GM12892 (cell line): ENCODE measurements at places on chromosomes 1 and 21.

GRCh38 chr1:9929431-9930385 is 13.5 kb downstream of the LZIC start:
- no peak for DNase-seq

DNA sequence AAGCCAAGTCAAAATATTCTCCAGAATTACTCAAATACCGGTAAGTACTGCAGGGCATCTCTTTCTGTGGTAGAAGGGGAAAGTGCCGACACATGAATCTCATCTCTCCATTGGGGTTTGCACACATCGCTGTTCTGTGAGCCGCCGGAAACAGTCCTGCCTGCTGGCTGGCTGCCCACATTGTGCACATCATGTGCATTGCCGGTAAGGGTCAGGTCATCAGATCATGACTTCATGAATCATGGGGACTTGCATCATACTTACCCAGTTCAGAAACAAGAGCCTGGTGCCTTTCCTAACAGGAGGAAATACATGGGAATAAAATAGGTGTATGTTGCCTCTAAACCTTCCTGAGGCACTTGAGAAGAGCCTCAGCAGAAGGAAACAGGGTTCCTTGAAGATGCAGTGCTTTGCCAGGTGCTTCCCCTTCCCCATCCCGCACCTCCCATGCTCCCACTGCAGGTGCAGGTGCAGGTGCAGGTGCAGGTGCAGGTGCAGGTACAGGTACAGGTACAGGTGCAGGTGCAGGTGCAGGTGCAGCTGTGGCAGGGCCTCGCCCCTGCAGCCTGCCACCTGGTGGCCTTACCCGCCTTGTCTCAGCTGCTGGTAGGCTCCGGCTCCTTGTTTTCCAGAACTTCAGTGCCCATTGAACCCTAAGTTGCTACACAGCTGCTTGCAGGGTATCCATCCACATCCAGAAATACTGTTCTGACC is 26.5 kb downstream of the GPR137B start:
- DNase-seq, result no peak

DNA sequence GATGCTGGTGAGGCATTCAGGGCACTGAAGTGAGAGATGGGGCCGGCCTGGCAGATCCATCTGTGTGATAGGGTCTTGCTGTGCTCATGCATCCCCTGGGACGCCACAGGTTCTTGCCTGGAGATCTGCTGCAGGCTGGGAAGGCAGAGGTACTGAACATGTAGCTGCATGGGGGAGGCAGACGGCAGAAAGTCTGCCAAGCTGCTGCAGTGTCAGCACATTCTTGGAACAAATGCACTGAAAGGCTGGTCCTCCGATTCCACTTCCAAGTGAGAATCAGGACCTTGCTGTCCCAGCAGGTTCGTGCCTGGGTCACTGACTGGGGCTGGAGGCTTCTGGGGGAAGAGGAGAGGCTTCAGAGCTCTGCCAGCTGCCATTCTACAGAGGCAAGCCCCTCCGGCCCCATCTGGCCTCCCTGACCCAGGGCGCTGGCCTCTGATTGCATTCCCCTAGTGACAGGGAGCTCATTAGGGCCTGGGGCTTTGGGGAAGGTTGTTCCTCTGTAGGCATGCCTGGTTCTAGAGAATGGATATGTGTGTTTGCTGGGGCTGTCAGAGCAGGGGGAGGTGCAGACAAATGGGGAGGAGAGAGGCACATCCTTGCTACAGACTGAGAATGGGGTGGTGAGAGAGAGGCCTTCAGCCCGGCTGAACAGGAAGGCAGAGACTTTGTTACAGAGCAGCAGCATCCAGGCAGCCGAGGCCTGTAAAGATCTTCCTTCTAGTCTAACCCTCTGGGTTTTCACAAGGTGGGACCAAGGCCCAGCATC is 174.0 kb downstream of the TRABD2B start:
- no peak for DNase-seq

GRCh38 chr1:78833491-78833890 is 173.0 kb downstream of the ADGRL4 start:
- no peak for DNase-seq

- no peak for DNase-seq
Observed at GRCh38 chr1:107076841-107077240, 20.4 kb downstream of the PRMT6 start.

GRCh38 chr1:201296352-201296751 is 13.0 kb downstream of the PKP1 start:
- no peak for DNase-seq

- no peak for DNase-seq
Observed at GRCh38 chr1:225650179-225650578, 2.7 kb downstream of the ENAH start.

GRCh38 chr1:97056386-97056785 is 334.8 kb downstream of the PTBP2 start:
- DNase-seq, result no peak

GRCh38 chr1:1206966-1207531 is 657 bp upstream of the TNFRSF18 start:
- no peak for DNase-seq

DNA sequence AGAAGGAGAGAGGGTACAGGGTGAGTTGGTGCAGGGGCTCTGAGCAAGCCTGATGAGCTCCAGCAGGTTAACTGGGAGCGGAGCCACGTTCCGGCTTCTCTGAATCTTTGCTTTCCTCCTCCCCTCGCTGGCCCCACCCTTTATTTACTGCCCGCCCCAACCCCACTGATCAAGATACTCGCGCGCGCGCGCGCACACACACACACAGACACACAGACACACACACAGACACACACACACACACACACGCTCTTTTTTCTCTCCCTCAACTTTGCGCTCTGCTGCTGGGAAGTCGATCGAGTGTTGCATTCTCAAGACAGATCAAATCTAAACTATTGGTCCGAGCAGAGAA is at the start of gene GRIK1:
GRIK1 (minus strand) TSS at position 73 of the 352 bp plus-strand sequence.
- DNase-seq, result no peak

DNA sequence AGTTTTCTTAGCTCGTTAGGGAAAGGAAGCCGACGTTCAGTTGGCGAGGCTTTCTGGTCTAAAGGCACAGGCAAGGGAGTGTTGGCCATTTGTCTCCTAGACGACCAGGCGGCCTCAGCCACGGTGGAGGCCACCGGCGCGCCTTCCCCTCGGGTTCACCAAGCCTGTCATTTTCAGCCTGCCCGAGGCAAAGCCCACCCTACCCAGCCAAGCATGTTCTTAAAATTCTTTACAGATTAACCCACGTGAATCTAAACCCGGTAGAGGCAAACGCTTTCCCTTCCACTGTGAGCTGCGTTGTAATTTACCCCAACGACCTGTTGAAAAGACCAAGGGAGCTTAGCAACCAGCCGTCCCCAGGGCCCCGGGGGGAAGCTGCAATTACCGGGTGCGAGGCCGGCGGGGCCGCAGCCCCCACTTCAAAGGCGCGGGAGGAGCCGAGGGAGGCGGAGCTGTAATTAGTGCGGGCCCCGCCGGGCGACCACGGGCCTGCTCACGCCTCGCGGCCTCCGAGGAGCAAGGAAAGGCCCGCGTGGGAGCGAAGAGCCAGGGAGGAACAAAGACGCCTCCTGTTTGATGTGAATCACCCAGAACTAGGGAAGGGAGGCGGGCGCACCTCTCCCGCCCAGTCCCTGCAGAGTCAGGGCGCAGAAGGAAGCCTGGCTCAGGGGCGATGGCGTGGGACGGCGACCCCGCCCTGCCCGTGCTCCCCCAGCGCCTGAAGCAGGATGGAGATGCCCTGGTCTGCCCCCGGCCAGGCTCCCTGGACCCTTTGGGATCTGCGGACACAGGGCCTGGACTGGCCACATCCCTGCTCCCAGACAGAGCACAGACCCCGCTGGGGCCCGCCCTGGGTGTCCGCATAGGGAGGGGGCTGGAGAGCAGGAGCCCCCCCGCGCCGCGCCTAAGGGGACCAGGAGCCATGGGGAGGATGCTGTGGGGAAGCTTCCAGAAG is 12.1 kb upstream of the TSPEAR start:
- no peak for DNase-seq

GRCh38 chr1:221845650-221846371 is 103.9 kb upstream of the DUSP10 start:
- DNase-seq, result no peak

DNA sequence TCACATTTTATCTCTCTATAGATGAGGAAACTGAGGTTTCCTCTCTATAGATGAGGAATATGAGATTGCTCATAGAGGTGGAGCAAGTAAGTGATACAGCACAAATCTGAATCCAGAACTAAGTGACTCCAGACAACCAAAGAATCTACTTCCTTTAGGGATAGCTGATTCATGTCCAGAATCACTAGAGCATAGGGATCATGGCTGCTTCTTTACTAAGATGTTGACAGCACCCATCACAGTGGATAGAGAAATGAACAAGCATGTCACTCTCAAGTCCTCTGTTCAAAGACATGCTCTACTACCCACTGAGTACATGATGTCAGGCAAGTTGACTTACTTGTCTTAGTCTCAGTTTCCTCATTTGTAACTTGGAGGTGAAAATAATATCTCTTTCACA is 116.1 kb upstream of the SPATA6 start:
- DNase-seq, result no peak

DNA sequence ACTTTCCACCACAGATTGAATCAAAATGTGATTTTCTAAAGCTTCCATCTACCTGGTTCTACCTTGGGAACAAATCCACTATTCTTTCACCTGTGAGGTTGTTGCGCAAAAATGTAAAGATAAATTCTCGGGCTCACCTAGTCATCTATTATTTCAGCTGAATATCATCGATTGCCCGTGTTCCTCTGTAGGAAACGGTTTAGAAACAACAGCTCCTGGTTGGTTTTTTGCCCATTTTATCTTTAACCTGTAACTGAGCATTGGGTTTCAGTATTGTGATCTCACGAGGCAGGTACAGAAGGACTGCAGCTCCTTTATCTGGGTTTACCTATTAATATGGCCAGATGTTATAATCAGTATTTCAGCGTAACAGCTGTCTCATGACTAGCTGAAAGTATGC is 52.9 kb upstream of the LRRC8C start:
- DNase-seq, result no peak

DNA sequence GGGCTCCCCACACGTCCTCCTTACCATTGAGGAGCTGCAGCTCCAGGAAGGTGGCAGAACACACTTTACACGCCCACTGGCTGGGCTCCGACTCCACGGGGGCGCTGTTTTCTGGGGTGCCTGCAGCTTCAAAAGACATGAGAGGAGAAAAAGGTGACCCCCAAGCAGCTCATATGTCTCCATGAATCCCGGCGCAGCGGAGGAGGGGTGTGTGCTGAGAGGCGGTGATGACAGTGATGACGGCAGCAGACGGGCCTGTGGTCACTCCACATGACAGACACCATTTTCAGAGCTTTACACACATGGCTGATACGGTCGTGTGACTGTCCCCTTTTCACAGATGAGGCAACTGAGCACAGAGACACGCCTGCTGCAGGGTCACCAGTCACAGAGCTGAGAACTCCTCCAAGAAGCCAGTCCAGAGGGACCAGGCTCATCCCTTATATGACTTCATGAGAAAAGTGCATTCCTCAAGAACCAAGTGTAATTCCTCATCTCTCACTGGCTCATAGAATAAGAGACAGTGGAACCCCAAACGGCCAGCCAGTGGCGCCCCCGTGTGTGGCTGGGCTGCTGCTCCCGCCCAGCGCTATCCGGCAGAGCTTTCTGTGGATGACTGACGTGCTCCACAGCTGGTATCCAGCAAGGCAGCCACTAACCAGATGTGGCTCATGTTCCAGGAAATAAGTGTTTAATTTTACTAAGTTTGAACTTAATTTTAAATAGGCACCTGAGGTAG is 31.9 kb downstream of the PRDM15 start:
- DNase-seq, result no peak

GRCh38 chr1:54965624-54966340 is 14.6 kb upstream of the TMEM61 start:
- no peak for DNase-seq

DNA sequence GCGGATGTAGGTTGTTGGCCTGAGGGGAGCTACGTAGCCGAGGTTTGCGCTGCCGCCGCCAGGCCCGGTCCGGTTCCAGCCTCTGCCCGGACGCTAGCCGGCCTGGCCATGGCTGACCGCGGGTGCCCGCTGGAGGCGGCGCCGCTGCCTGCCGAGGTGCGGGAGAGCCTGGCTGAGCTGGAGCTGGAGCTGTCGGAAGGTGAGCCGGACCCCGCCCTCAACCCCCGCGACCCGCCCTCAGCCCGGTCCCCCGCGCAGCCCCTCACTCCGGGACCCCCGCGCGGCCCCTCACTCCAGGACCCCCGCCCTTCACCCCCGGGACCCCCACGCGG is 299 bp downstream of the DIP2A start:
- no peak for DNase-seq

- peak; percentile 13 for DNase-seq
Observed at GRCh38 chr1:184036517-184036949, 995 bp downstream of the COLGALT2 start.

DNA sequence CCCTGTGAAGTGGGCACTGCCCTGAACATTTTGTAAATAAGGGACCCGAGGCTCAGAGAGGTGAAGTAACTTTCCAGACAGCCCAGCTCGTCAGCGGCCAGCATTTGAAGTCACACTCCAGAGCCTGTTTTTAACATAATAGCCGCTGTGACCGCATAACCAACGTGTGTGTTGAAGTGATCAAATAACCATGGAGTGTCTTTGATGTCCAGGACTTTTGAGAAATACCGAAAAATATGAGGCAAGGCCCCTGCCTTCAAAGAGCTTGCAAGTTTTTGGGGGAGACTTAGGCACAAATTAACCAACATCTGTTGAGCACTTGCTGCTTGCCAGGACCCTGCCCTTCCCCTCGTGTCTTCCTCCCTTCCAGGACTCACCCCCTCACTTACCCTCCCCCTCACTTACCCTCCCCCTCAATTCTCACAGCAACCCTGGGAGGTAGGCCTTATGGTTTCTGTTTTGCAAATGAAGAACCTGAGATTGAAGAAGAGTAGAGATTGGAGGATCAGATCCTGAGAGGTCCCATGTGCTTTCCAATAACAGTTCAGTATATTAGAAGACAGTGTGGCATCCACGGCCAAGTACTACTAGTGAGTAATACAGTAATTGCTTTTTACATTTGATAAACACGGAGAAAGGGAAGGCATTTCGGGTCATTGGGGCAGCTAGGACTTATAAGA is 1.3 kb upstream of the SLC16A1 start:
- peak; percentile 57 for DNase-seq

DNA sequence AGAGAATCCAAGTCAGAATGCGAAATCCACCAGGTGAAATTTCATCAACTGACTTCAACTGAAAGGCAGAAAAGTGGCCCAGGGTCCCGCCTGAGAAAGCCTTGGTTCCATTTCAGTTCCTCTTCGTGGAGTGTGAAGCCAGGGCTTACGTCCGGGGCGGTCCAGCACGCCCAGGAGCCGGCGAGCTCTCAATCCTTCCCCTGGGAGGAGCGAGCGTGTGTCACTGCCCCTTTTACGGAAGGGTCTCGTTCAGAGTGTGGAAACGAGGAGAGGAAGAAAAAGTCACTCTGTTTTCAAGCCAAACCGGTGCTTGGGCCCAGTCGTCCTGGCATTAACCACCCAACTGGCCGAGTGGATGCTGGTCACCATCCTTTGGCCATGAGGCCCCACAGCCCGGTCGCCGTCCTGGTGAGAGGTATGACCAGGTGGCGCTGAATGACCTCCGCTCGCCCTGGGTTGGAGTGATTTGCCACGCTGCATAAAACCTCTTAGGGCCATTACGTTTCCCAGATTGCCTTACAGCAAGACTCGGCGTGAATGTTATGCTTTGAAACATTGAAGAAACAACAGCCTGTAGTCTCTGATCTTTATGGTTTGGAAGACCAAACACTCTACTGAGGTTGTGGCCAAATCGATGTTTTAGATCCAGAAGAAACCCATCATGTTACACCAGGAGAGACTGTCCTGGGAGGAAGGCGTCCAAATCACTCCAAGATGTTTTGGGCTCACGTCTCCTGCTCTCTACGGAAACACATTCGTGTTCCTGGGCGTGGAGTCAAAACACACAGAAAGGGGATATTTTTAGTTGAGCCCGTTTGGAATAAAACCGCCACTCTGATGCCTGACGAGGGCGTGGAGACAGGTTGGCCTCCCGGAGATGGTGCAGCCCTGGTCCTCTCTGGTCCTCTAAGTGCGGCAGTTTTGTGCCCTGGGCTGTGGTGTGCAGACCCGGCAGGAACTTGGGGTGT is 93.6 kb upstream of the ACTRT2 start:
- DNase-seq, result no peak
